Activated effector memory CD4-positive, alpha-beta T cell treated with Interleukin-2 at 50 U/mL for 16 hours (primary cell): ENCODE measurements at places on chromosomes 6 and 20.

DNA sequence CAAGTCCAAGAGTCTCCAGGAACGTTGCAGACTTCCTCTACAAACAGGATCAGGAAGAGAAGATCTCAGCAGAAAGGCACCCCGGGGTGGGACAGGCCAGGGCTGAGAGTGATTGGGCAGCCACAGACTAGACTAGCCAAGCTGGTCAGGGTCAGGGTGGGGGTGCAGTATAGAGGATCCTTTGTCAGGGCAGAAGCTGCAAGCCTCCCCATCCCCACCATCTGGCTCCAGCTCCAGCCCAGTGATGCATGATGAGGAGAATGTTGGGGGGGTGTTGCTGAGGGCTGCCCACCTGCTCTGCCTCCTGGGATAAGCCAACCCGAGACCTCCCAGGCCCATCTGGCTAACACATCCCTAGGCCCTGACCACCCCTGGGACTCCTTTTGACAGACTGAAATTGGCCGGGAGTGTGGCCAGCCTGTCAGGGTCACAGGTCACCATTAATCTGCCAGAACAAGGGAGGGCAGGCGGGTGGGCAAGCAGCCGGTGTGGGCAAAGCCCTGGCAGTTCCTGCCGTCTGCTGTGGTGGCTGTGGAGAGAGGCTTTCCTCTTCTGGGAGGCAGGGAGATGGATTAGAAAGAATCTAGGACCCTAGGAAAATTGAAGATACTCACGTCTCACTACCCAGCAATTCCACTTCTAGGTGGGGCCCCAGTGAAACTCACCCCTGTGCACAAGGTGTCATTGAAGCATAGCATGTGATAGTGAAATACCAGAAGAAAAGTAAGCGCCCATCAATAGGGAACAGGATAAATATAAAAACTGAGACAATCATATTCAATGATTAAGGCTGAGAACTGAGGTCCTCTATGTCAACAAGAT lies 22.1 kb upstream of the SNTA1 start:
- no peak for DNase-seq

DNA sequence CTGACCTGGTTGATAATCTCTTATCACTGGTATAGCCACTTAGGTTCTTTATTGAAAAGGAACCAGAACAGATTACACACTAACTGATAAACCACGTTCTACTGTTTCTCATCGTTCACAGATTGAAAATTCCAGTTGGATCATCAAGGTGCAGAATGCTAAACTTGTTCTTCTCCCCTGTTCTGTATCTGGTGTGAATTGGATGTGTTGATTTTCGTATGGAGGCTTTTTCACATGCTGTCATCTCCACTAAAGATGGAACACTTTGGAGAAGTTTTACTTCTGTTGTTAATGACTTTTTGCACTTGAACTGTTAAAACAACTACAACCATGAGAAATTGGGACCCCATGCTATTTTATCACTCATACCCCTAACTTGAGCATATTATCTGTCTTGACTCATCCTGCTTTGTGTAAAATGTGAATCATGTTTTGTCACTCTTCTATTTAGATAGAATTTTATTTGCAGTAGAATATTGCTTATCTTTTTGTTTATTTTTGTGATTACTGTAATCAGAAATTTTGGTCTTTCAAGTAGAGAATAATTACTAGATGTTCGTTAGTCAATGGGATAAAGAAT lies 17.5 kb downstream of the VAPB start:
- DNase-seq: no peak

DNA sequence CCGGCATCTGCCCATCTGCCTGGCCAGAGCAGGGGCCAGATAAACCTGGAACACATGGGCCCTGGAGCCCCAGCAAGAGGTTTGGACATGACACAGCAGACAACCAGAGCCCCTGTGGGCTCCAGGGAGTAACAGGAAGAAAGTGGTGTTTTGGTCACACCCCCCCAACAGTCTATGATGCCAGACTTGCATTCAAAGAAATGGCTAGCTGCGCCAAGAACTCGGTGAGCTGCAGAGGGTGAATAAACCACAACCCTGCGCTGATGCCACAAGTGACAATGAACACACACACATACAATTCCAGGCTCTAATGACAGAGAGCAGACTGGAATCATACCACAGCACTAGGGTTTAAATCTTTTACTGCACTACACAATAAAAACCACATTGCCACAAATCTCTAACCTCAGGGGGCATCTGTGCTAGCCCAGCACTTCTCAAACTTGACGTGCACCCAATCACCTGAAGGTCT lies 34.0 kb downstream of the TRERF1 start:
- peak; percentile 52 for DNase-seq

GRCh38 chr6:104357928-104358327 lies 501.8 kb downstream of the HACE1 start:
- no peak for DNase-seq
